ENCODE measurements at places on chromosomes 7 and 10. TPM values are rescaled to one million over a fixed set of nuclear protein-coding genes. Genes with fewer than 3 reads are reported as not detected.

Gene VENTX
- 0.29 TPM for polyA plus RNA-seq

Gene CYTH3
- polyA plus RNA-seq, result 29.3 TPM

Gene HOXA6
- polyA plus RNA-seq, result 8.7 TPM

Gene SPRN
- 4.1 TPM for polyA plus RNA-seq

Gene PNLIPRP3
- not detected for polyA plus RNA-seq

Gene CYP2E1
- 1.4 TPM for polyA plus RNA-seq

Gene HHEX
- 7.3 TPM for polyA plus RNA-seq

Gene SNCG
- polyA plus RNA-seq, result 4.6 TPM

Gene C10orf105
- 0.06 TPM for polyA plus RNA-seq

Gene LIPK
- not detected for polyA plus RNA-seq

- DNase-seq, result no peak
These were observed 10.1 kb downstream of the PAPOLB start for GRCh38 chr7:4851459-4852422.

DNA sequence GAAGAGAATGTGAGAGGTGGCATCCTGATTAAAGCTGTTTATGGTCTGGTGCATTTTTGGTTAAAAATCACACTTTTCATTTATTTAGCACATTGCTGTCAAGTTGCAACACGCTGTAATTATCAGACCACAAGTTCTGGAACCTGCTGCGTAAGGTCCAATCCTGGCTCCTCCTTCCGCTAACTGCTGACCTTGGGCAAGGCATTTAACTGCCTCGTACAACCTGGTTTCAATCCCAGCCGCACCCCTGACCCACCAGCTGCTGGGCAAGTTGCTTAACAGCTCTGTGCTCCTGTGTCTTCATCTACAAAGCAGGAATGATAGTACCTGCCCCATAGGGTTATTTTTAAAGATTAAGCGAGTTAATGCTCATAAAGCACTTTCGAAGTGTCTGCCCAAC, 281.8 kb downstream of the PAXIP1 start:
- DNase-seq, result no peak

DNA sequence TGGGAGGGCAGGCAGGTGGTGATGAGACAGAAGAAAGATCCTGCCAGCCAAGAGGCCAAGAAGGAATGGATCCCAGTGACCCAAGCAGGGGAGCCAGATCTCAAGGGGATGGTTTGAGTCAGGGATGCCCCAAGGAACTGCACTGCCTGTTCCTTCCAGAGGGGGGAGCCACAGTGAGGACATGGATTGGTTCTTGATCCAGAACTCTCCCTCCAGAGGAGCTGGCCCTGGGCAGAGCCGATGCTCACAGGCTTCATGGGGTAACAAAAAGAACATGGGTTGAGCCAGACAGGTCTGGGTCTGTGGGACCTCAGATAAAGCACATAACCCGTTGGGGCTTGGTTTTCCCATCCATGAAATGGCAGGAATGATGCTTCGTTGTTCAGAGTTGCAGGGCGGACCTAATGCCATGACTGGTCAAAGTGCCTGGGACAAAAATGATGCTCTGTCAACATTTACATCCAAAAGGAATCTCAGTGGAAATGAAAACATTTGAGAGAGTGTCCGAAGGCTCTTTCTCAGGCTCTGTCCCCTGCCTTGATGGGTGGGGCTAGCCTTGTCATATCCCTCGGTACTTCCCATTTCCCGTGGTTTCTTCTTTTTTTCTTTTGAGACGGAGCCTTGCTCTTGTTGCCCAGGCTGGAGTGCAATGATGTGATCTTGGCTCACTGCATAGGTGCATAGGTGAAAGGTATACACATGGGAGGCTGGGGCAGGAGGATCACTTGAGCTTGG, 4.7 kb upstream of the DENND2A start:
- no peak for DNase-seq

- DNase-seq, result peak; percentile 43
These were observed 20.2 kb downstream of the PDCD11 start for GRCh38 chr10:103416436-103417147.

DNA sequence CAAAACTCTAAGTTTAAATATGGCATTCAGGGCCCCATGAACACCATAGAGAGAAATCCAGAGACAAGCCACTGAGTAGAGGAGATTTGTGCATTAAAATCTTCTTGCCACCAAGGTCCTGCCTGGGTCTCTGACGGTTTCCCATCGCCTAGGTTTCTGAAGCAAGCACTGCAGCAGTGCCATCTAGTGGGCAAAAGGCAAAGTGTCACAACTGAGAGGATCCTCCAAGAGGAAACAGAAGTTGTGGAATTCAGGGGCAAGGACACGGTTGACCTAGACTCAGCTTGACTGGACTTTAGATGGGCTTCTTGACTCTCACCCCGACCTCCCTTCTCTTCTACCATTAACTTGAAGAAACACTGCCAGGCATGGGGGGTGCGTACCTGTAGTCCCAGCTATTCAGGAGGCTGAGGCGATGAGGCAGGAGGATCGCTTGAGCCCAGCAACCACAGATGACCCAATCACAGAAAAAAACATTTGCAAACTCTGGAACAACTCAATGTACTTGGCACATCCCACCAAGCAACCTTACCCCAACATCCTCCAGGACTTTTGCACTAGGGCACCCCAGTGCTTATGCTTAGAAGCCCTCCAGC, 604.1 kb downstream of the GALNT17 start:
- peak; percentile 52 for DNase-seq

- DNase-seq, result no peak
These were observed 6.0 kb downstream of the PPP1R9A start for GRCh38 chr7:94913391-94913790.

GRCh38 chr10:118873738-118874105, 119.0 kb upstream of the CACUL1 start:
- no peak for DNase-seq

DNA sequence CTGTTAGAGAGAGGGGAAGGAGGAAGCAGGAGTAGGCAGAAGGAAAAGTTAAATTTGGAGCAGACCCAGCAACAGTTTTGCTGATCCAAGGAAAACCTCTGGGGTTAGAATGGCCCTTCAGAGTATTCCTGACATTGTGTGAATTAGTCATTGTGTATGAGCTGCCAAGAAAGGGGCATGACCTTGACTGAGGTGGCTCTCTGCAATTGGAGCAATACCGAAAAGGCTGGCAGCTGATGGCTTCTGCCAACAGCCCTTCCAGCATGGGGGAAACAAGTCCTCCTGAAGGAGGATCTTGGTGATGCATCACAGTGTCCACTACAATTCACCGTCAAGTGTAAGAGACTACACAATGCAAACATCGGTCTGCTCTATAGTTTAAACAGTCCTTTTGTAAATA, 20.6 kb upstream of the WASL start:
- no peak for DNase-seq

GRCh38 chr7:13792208-13792607, 197.3 kb downstream of the ETV1 start:
- no peak for DNase-seq

GRCh38 chr10:29317423-29318021, 28.7 kb downstream of the LYZL1 start:
- DNase-seq, result no peak

GRCh38 chr7:151025924-151026671, 1.8 kb upstream of the ATG9B start:
- no peak for DNase-seq

DNA sequence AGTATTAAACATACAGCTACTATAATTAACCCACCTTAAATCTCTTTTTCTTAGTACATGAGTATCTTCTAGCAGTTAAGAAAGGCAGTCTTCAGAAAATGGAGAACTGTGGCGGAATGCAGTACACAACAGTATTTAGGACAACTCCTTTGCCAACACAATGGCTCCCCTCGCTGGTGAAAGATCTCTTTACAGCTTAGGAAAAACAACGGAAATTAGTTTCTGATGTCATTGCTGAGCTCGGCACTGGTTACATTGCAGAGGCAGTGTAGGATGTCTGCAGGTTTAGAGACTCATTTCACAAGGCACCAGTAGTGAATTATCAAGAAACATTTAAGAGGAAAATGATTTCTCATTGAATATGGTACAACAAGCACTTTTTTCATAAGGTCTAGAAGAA, 43.4 kb downstream of the GLRX3 start:
- peak; percentile 71 for DNase-seq

DNA sequence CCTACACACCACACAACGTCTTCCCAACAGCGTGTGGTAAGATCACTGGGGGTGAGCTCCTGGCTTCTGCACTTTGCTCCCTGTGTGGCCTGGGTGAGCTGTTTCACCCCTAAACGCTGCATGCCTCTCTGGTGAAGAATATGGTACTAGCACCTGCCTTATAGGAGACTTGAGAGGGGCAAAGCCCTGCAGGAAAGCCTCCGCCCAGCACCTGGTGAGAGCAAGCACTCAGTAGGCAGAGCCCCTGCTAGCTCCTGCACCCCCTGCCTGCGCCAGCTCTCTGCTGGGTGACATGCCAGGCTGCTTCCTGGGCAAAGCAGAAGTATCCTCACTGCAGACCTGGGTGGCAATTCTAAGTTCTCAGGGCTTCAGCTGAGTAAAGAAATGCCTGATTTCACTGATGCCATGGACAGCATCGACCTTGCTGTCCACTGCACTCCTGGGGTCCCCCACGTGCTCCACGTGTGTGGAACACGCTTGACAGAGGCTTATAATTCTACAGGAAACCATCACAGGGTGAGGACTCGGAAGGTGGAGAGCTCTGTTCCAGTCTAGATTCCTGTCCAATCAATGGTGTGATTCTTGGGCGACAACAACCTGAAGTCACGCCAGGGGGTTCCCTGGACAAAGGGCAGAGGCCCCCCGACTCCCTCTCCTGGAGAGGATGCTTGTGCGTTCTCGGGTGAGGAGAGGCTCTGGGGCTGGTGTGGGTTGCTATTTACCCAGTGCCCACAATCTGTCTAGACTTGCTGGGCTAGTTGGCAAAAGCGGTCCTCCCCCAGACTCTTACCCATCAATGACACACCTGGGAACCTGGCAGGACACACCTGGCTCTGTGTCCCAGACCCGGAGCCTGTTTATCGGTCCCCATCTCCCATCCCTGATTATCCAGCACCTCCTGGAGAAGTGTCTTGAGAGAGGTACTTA, 5.0 kb upstream of the CALML5 start:
- DNase-seq, result no peak

DNA sequence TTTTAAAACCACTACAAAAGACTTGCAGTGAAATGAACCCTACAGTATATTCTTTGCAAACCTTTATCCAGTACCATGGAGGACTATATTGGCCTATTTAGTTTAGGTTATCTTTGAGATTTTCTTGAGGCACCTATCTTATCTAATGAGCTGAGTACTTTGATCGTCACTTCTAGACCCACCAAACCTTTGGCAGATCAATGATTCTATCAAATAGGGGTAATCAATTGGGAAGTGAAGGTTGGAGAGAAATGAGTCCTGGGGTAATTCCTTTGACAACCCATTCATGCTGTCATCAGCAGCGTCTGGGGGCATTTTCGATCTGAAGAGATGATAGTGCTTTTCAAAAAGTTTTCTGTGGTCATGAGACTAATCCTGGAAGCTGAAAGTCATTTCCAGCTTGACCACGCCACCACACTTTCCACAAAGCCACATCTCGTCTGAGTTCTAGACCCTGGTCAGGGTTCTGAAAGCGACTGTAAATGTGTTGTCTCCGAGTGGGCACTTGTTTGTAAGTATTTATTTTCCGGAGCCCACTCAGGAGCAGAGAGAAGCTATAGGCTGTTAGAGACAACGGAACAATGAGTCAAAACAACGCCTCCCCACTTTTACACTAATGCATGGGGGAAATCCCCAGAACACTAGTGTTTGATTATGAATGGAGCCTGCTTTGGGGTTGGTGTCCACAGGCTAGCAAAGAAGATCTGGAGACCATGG, 4.8 kb downstream of the EGR2 start:
- no peak for DNase-seq

GRCh38 chr10:97571622-97572021, 957 bp upstream of the ANKRD2 start:
- no peak for DNase-seq

GRCh38 chr10:53601260-53601875, 828.8 kb upstream of the MBL2 start:
- peak; percentile 13 for DNase-seq

DNA sequence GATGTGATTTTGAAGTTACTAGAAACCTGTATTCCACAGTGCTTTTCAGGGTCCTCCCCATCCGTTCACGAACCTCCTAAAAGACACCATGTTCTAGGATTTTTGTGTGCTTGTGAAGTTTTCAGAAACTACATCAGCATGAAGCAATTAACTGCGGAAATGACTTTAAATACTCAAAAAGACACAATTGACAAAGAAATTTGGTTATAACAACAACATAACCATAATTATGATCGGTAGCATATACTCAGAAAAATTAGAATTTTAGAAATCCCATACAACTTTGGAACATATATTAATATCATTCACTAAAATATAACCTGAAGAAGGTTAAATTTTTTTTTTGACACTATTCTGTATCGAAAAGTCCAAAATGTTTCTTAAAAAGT, 43.8 kb upstream of the FAM20C start:
- DNase-seq, result no peak

- DNase-seq, result no peak
These were observed 37.8 kb downstream of the PTPRN2 start for GRCh38 chr7:158549616-158550393.

- no peak for DNase-seq
These were observed 494 bp upstream of the HERC4 start for GRCh38 chr10:68075550-68076004.

- no peak for DNase-seq
These were observed 83.6 kb downstream of the CABCOCO1 start for GRCh38 chr10:61746377-61746776.

GRCh38 chr10:31644931-31645633, 283.5 kb downstream of the ARHGAP12 start:
- DNase-seq, result no peak

- DNase-seq, result no peak
These were observed 340.1 kb upstream of the SHH start for GRCh38 chr7:156152390-156152789.

GRCh38 chr7:54485044-54485443, 57.1 kb upstream of the VSTM2A start:
- no peak for DNase-seq

GRCh38 chr7:128000854-128001265, 30.4 kb downstream of the LRRC4 start:
- DNase-seq, result no peak

DNA sequence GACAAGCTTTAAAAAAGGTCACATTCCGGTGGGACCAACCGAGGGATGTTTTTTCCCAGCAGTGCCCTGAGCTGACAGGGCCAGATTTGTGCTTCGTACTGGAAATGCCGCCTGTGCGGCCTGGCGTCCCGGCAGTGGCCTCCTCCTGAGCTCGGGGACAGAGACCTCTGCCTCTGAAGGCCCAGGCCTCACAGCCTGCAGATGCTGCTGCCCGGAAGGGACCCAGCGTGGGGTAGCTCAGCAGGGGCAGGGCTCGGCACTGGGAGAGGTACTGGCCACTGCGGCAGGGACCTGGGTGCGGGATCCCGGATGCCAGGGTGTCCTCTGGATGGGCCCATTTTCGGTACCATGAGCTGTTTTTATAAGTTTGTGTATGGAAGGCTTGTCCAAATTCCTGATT, 52.4 kb upstream of the CFAP46 start:
- no peak for DNase-seq

GRCh38 chr7:17043012-17043877, 161.5 kb upstream of the AGR3 start:
- no peak for DNase-seq

DNA sequence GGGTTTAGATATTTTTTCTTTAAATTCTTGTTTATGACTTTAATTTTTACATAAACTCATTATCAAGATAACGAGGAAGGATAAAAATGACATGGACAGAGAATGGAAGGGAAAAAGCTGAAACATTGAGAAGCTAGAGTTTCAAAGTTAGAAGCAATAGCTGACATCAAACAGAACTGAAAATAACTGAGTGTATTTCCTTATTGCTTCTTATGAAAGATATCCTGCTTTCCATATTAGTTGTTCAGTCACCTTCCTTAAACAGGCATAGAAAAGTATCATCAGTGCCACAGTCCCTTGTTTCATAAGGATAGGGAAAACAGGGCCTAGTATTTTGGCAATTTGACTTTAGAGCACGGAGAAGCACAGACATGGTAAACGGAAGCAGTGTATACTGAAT, 460.5 kb upstream of the GHITM start:
- no peak for DNase-seq

All from forelimb muscle (tissue), 1 donor.